Stimulated activated CD4-positive, alpha-beta T cell treated with anti-CD3 and anti-CD28 coated beads, Interleukin-1b, Interleukin-23, amount 100 ng/mL, for 4 hours (primary cell): ENCODE measurements at places on chromosomes 4 and X.

GRCh38 chr4:76607266-76607799 lies 172.3 kb downstream of the SHROOM3 start:
- DNase-seq = no peak

DNA sequence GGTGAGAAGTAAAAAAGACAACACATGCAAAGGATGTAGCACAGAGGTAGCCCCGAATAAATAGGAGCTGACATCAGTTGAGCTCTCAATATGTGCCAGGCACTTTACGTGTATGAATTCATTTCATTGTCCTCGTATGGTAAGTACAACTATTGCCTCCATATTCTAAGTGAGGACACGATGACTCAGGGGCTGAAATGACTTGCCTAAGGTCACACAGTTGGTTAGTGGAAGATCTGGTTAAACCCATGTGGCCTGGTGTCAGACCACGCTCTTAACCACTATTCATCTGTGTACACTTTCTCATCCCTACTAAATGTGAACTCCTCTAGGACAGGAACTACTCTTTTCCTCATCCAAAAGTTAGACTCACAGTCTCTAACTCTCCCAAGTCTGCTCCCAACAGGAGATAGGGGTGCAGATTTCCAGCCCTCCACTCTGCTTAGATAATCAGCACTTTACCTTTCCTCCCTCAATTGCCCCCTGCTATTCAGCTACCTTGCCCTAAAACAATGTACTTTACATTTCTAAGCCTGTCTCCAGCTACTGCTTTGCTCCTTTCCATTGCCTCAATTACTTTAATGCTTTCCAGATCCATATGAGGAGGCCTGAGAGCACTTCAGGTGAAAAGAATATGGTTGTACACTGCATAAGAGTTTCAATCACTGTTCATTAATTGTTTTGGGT lies 58.8 kb upstream of the LHFPL1 start:
- no peak for DNase-seq

DNA sequence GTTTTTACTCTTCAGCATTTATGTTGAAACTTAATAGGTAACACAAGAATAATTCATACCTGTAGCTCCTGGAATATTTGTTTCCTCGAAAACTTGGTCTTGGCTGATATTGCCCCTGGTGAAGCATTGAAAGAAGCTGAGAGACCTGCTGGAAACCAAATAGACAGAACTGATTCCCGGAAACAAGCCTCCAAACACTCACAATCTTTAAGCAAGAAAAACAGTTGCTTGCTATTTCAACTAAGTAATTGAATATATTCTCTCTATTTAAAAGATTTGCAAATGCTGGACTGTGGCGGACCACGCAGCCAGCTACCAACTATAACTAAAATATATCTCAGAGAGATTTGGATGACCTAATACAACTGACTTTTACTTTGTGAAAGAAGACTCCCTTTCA lies 3.6 kb downstream of the PCDH18 start:
- no peak for DNase-seq

DNA sequence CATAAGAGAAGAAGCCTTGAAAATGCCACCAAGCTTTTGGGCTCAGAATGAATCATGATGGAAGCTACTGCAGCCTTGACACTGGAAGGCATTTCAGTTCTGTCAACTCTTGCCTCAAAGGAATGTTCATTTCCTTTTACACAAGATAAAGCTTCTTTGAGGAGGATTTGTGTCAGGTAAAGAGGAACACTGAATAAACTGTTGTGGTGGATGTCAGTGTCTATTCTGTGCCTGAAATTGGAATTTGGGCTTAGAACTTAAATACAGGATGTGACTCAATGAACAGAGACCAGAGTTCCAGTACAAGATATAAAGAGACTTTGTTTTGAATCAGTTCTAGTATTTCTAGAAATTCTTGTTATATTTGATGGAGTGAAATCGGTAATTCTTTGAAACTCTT lies 313.2 kb downstream of the PACRGL start:
- DNase-seq = no peak

DNA sequence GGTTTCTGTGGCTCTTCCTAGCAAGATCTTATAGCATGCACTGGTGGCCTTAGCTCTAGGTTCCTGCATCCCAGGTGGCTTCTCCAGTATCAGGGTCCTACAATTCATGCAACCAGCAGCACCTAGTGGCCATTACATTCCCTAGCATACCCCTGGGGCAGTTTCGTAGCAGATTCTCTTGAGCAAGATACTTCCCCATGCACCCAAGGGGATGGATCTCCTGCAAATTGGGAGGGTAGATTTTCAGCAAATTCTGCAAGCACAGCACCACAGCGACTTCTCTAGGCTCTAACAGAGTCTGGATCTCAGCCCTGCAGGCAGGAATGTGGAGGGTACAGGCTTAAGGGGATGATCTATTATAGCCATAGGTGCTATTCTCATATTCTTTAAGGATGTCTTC lies 13.1 kb upstream of the SLC9B1 start:
- no peak for DNase-seq

DNA sequence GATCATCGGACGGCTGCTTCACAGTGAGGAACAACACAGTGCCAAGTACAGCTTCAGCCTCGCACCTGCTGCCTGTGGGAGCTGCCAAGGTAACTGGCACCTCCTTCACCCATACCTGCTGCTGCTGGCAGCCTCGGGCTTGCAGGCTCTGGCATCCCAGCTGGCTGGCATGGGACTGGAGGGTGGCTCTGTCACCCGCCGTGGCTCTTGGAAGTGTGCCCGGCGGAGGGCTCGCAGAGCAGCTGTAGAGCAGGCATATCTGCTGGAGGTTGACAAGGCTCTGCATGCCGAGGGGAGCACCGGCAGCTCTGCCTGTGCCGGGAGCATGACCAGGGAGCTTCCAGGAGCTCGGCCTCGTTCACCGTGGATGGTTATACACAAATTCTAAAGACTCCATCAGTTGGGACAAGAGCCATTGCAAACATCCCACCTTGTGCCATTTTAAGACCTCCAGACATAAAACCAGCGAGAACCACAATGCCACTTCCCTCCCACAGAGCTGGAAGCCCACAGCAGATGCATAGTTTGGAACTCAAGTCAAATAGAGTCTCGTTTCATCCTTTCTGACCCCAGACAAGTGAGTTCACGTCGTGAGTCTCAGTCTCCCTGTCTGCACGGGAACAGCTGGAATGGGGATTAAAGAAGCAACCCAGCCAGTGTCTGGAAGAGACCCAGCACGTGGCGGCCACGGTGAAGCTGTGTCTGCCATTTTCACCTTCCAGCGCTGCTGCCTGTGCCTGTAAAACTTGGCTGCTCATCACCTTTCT lies 84.3 kb upstream of the PSAPL1 start:
- DNase-seq = no peak

DNA sequence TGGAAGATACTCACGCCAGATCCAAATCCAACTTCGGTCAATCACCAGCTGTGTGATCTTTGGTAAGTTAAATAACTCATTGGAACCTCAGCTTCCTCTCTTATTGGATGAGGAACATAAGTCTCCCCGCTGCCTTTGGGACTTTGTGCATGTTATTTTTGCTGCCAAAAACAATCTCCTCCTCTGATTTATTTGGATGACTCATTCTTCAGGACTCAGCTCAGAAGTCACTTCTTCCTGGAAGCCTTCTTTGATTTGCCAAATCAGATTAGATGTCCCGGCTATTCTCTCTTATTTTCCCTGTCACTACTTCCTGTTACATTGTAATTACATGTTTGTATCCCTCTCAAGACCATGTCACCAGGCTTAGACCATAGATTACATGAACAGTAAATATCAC lies 138.0 kb upstream of the BOD1L1 start:
- DNase-seq = no peak

DNA sequence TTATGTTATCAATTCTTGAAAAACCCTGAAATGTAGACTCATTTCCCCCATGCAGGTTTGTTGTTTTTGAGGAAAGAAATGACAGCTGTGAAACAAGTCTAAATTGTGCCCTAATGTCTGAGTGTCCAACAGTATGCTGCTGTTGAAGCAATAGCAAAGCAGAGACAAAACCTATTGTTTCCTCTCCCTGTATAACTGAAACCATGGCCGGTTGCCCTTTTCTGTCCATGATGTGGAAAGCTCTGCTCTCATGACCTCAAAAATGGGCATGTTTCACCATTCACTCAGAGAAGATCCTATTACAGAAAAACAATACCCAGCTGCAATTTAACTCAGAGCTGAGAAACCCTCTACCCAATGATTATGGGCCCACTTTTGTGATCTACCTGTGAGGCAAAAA lies 312.6 kb upstream of the FTHL17 start:
- no peak for DNase-seq

DNA sequence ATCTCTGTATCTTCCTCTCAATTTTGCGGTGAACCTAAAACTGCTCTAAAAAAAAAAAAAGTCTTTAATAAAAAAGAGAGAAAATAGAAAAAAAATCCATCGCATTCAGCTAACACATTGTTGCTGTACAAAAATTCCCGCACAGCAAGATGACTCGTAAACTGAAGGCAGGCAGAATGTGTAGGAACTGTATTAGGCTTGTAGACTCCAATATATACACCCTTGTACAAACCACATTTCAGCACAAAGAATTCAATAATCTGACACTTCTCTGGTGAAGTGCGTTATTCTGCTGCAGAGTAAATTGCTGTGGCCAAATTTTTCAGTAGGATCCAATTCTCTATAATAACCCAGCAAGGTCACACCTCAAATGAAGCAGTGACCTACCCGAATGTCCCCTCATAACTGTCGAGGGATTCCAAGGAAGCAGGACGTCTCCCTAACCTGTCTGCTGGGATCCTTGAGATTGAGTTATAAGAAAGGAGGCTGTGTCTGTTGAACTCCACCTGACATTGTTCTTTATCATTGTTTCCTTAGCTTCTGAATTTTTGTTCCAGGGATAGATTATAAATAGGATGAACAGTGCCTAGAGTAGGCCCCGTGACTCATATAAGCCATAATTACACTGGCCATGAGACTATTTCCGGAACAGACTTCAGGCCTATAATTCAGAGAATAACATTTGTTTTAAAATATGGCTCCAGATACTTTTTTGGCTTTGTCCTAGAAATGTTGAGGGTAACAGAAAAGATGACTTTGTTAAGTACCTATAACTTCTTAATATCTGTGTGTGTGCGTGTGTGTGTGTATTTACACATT lies 348.3 kb downstream of the PCDH7 start:
- no peak for DNase-seq

- no peak for DNase-seq
These were observed 37.2 kb upstream of the SCRG1 start for GRCh38 chr4:173436149-173436579.

- DNase-seq = no peak
These were observed at the start of gene PLS3 for GRCh38 chrX:115560978-115561604. Gene PLS3 (plus strand): TSS chrX:115561174. CDS start chrX:115610251, 49,077 bp downstream.

DNA sequence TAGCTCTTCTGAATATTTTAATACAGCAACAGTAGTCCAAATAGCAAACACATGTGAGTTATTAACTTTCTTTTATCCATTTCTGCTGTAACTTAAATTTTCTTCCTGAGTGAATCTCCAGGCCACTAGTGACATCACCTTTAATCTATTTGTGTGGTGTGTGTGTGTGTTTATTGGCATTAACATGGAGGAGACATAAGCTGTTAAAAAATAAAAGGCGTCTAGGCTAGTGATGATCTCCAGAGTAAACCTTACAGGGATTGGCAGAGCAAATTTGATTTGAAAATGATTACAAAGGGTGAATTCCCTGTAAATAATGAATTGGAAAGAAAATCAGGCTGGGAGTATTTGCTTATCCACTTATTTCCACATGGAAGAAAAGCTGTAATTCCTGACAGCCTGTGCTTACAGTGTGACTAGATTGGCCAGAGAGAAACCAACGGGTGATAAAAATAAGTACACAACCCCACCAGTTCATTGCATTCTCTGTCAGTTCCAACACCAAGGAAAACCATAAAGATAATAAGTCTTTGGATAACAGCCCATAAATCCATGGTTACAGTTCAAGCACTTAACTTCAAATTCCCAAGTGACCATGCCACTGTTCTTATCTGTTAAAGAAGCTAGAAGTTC lies 186.1 kb downstream of the ENOX2 start:
- no peak for DNase-seq

GRCh38 chrX:47539860-47540259 lies 21.1 kb upstream of the ARAF start:
- no peak for DNase-seq

DNA sequence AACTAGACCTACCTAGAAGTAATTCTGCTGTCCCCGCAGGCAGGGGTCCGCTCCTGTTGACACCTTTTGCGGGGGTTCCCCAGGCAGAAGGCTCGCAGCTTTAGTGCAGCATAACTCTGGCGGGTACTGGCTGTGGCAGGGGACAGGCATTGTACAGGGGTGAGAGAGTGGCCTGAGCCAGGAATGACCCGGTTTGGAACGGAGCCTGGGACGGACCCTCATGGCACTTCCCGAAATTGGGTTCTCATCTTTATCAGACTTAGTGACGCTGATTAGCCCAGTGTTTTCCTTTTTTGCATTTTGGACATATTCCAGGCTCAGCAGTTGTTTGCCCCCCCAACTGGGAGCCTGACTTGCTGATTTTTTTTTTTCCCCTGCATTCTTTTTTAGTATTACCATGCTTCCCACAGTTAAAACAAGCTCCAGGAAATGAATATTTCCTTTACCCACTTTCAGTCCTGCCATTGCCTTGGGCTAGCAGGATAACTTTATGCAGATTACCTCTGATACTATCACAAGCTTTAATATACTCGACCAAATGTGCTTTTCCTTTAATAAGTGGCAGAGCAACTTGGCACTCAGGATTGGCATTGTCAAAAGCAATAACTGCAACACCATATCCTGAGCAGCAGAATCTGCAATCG lies 55.8 kb upstream of the WDR1 start:
- no peak for DNase-seq

DNA sequence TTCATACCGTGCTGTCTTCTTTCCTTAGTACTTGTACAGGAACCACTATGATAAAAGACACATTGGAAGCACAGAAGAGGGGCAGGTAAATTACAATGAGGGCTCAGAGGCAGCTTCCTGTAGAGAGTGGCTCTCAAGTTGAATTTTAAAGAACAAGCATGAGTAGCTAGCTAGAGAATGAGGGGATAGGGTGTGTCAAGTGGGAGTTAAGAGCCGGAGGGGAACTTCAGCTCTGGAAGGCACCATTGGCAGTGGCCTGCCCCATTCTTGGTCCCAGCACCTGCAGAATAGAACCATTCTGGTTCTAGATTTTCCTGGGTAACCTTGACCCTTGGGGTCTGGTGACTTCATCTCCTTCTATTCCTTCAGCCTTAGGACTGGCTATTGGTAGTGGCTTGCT lies 34.0 kb upstream of the JADE1 start:
- no peak for DNase-seq

DNA sequence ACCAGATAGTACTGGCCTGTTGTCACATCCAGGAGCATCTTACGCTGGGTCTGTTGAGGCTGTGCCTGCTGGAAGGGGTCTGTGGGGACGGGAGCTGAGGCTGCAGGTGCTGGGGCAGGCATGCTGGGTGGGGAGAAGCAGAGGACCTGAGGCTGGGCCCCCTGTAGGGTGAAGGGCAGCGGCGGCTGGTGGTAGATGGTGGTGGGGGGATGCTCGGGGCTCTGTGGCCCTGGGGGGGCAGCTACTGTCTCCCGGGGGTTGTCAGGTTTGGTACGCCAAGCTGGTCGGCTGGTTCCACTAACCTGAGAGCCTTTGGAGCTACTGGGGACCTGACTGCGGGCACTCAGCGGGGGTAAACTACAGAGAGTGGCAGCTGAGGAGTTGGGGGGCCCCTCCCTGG lies 7.8 kb downstream of the C4orf54 start:
- no peak for DNase-seq
